Tibial nerve (tissue), 4 donors: ENCODE measurements at places on chromosomes 3 and 15. TPM values are rescaled to one million over a fixed set of nuclear protein-coding genes. Genes with fewer than 3 reads are reported as not detected.

DNA sequence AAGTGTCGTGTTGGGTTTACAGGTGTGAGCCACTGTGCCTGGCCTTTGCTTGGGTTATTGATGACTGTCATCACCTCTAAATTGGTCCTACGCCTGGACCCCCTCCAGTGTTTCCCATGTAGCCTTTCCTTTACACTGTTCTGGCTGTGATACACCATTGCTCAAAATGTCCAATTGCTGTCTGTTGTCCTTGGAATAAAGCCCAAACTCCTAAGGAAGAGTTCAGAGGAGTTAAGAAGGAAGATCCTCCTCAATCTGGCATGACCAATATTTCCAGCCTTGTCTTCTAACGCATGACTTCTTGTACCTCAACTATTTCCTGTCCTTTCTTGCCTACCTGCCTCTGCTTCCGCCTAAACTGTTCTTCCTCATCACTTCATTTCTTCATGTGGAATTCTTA lies 113.1 kb downstream of the POLR2M start:
- H3K27me3 ChIP-seq: no peaks in the 10 kb centered on the region
- no peaks in the 10 kb centered on the region for H3K36me3 ChIP-seq
- no peak for DNase-seq
- no peak overlapping the region for H3K27ac ChIP-seq

- H3K4me3 ChIP-seq: no peak overlapping the region
- peak overlapping the region; percentile 0 for H3K27ac ChIP-seq
- H3K36me3 ChIP-seq: no peaks in the 10 kb centered on the region
- H3K27me3 ChIP-seq: no peaks in the 10 kb centered on the region
These were observed 54.2 kb upstream of the RBMS3 start for GRCh38 chr3:29226706-29227105.

DNA sequence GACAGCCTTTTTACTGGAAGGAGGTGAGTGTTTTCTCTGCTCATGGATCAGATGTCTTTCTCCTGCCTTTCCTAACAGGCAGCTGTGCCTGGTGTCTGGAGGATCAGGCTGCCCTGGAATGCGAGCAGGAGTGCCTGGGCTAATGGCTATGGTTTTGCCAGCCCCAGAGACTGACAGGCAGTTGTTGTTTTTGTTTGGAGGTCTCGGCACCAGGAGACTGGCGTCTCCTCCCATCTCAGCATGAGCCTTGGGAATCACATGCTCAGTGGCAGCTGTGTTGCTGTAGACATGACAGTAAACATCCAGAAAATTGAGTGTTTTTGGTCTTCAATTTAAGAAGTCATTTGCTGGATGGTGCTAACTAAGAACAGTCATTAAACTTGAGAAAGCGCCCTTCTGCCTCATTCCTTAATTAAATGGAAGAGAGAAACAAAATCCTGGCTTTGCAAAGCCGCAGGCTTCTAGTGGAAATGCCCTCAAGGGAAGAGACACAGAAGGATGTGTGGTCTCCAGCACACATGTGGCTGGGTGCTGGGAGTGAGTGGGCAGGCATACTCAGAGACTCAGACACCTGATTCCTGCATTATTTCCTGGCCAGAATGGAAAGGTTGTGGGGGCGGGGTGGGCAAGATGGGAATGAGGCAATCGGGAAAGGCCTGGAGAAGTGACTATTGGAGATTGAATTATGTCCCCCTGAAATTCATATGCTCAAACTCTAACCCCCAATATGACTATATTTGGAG lies 97.0 kb upstream of the NMNAT3 start:
- no peak for DNase-seq
- H3K4me3 ChIP-seq: no peak overlapping the region
- H3K4me1 ChIP-seq: no peaks in the 10 kb centered on the region
- no peaks in the 10 kb centered on the region for H3K36me3 ChIP-seq
- H3K27me3 ChIP-seq: no peaks in the 10 kb centered on the region

GRCh38 chr15:88630798-88631463 lies 7.9 kb upstream of the ISG20 start:
- no peak overlapping the region for H3K4me3 ChIP-seq
- H3K27ac ChIP-seq: peak overlapping the region; percentile 68
- DNase-seq: no peak
- H3K4me1 ChIP-seq: no peaks in the 10 kb centered on the region
- peaks cover 79% of the 10 kb centered on the region for H3K36me3 ChIP-seq

The STAC gene
- total RNA-seq: 4.2 TPM

The RPL29 gene
- 809 TPM for total RNA-seq

The MINAR1 gene
- 0.20 TPM for total RNA-seq

DNA sequence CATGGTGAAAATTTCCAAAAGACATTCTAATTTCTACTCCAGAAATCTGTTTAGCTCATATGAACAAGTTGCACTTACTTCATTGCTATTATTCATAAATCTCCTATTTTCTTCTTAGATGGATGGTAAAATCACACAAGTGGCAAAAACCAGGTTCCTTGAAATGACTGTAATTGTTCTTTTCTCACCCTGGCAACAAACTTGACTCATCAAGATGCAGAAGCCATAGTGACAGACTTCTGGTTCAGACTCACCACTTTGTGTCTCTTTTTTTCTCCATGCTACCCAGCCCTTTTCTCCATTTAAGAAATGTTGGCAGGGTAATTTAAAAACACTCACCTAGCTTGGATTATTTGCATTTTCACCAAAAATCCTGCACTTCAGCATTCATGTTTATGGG lies 82.1 kb downstream of the LRRC28 start:
- H3K27me3 ChIP-seq: no peaks in the 10 kb centered on the region
- no peaks in the 10 kb centered on the region for H3K4me1 ChIP-seq
- no peaks in the 10 kb centered on the region for H3K36me3 ChIP-seq
- no peak overlapping the region for H3K4me3 ChIP-seq
- no peak overlapping the region for H3K27ac ChIP-seq
- DNase-seq: no peak

The CHRD gene
- total RNA-seq: 29.1 TPM

DNA sequence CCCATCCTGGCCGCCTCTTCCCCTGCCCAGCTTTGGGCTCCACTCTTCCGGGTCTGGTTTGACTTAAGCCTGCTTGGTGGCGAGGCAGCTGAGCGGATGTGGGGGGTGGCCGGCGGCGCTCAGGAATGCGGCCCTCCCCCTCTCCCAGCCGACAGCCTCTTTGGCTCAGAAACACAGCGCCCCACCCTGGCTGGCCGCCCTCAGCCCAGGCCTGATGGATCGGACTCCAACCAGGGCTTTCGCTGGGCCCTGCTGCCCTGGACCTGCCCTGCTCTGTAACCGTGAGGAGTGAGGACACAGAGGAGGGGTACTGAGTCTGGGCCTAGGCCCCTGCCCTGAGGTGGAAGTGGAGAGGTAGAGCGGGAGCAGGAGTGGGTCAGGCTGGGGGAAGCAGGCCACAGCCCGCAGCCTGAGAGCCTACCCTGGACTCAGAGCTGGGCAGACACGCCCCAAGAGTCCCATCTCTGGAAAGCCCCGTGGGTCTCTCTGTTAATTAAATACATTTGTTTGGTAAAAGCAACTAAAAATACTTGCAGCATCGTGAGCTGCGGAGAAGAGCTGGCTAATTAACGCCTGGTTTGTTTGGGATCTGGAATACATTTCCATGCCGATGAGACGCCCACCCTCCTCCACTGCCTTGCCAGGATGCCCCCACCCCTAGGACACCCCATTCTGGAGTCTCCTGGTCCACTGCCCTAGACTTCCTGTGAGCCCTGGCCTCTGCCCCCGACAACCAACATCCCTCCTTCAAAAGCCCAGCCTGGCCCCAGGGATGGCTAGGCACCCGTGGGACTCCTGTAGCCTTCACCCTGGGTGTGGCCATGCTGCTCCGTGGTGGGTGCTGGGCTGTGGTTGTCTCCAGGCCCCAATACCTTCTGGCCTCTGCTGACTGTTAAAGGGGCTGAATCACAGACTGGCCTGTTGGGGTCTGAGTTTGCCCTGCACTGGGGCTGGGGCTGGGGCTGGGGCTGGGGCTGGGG lies 19.6 kb downstream of the PLXNA1 start:
- H3K27ac ChIP-seq: peak overlapping the region; percentile 85
- no peaks in the 10 kb centered on the region for H3K27me3 ChIP-seq
- no peaks in the 10 kb centered on the region for H3K36me3 ChIP-seq
- H3K4me3 ChIP-seq: no peak overlapping the region

- no peak for DNase-seq
- H3K4me1 ChIP-seq: peaks cover 20% of the 10 kb centered on the region
- peak overlapping the region; percentile 78 for H3K4me3 ChIP-seq
- H3K27me3 ChIP-seq: no peaks in the 10 kb centered on the region
- no peaks in the 10 kb centered on the region for H3K36me3 ChIP-seq
These were observed 745 bp downstream of the RSL24D1 start for GRCh38 chr15:55195996-55196395.

DNA sequence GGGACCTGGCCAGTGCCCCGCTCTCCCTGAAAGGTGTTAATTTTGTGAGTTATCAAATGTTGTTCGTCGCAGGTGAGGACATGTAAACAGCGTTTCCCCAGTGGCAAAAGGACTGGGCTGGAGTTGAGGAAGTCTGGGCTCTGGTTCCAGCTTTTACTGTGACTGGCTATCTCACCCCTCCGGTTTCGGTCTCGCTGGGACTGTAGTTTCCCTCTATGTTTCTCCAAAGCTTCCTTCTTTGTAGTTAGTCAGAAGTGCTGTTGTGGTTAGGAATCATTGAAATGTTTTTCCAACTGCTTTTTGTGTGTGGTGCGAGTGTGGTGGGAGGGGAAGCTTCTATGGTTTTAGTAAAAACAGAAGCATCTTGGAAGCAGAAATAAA lies 990 bp upstream of the CLDN1 start:
- H3K27me3 ChIP-seq: no peaks in the 10 kb centered on the region
- no peak overlapping the region for H3K27ac ChIP-seq
- H3K4me1 ChIP-seq: peaks cover 21% of the 10 kb centered on the region

The GOLGA6L7 gene
- total RNA-seq: not detected

The TTC21A gene
- 11.5 TPM for total RNA-seq

DNA sequence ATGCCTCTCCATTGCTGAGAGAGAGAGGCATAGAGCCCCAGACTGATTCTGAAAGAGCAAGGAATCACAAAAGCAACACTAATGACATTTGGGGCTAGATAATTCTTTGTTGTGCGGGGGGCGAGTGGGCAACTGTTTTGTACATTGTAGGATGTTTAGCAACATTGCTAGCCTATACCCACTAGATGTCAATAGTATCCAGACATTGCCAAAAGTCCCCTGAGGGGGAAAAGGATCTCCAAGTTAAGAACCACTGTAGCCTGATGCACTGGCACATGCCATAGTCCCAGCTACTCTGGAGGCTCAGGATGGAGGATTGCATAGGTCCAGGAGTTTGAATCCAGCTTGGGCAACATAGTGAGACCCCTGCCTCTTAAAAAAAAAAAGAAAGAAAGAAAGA lies 22.8 kb upstream of the GOLM2 start:
- H3K4me3 ChIP-seq: no peak overlapping the region
- no peak for DNase-seq
- H3K27me3 ChIP-seq: no peaks in the 10 kb centered on the region
- no peak overlapping the region for H3K27ac ChIP-seq
- no peaks in the 10 kb centered on the region for H3K4me1 ChIP-seq

GRCh38 chr3:172846103-172846561 lies 95.6 kb downstream of the ECT2 start:
- H3K4me1 ChIP-seq: no peaks in the 10 kb centered on the region
- H3K4me3 ChIP-seq: no peak overlapping the region
- no peaks in the 10 kb centered on the region for H3K36me3 ChIP-seq
- DNase-seq: no peak
- H3K27ac ChIP-seq: no peak overlapping the region

- no peak overlapping the region for H3K4me3 ChIP-seq
- no peak overlapping the region for H3K27ac ChIP-seq
- no peaks in the 10 kb centered on the region for H3K4me1 ChIP-seq
- no peak for DNase-seq
- no peaks in the 10 kb centered on the region for H3K36me3 ChIP-seq
- no peaks in the 10 kb centered on the region for H3K27me3 ChIP-seq
These were observed 1209.4 kb downstream of the ROBO2 start for GRCh38 chr3:78249294-78249693.

The ADPRH gene
- total RNA-seq: 7.7 TPM

The HLTF gene
- 27.0 TPM for total RNA-seq

GRCh38 chr3:170465955-170466354 lies 47.3 kb downstream of the CLDN11 start:
- H3K27ac ChIP-seq: no peak overlapping the region
- peaks cover 5% of the 10 kb centered on the region for H3K4me1 ChIP-seq
- no peaks in the 10 kb centered on the region for H3K36me3 ChIP-seq
- no peak overlapping the region for H3K4me3 ChIP-seq

DNA sequence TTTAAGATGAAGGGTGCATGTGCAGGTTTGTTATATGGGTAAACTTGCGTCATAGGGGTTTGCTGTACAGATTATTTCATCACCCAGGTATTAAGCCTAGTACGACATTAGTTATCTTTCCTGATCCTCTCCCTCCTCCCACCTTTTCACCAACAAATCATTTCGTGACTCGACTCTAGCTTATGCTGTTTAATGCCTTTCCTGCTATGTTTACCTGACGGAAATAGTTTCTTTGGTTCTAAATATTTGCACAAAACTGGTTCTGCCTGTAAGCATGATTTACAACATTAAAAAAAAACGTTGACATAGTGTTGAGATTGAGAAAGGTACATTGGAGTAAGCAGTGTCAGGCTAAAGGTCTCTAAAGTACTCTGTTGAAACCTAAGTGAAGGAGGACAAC lies 2.4 kb downstream of the GNL3 start:
- H3K27me3 ChIP-seq: no peaks in the 10 kb centered on the region
- no peak overlapping the region for H3K27ac ChIP-seq
- H3K36me3 ChIP-seq: peaks cover 38% of the 10 kb centered on the region
- no peak overlapping the region for H3K4me3 ChIP-seq
- DNase-seq: no peak

DNA sequence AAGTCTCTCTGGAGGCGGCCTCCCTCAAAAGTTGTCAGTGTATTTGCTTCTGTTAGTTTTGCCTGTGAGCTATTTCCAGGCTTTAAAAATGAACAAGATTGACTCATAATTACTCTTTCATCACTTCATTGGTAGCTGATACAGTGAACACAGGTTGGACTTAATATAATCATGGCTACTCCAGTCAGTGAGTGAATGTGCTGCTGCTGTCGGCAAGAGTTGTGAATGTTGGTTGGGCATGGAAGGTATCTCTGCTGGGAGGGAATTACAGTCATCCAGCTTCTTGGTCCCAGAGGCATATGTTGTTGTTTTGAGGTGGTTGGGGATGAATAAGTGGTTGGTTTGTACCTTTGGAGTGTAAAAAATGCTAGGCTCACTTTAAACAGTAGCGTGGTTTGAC lies 11.5 kb downstream of the TCF12 start:
- no peak for DNase-seq
- no peaks in the 10 kb centered on the region for H3K27me3 ChIP-seq
- H3K4me3 ChIP-seq: no peak overlapping the region
- H3K27ac ChIP-seq: no peak overlapping the region
- peaks cover 26% of the 10 kb centered on the region for H3K4me1 ChIP-seq
